ENCODE measurements at places on chromosomes 6 and 20.

GRCh38 chr6:157158897-157159296, 164.4 kb downstream of the TMEM242 start:
- peak; percentile 21 for ATAC-seq

GRCh38 chr20:45229264-45230056, 8.3 kb downstream of the SEMG2 start:
- ATAC-seq = peak; percentile 91

DNA sequence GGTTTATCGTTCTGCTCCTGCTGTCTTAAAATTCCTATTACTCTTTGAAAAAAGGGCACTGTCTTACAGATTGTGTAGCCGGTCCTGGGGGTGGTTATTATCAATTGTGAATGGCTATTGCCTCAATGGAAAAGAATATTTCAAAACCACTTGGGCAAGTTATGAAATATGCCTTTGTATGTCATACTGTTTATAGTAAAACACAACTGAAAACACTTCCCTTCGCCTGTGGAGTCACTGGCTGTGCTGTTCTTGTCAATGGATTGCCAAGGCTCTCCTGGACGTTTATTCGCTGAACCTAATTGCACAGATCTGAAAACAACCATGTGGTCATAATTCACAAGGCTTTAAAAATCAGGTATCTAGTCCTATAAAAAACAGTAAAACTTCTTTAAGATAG, 47.8 kb upstream of the TAGAP start:
- ATAC-seq = no peak

DNA sequence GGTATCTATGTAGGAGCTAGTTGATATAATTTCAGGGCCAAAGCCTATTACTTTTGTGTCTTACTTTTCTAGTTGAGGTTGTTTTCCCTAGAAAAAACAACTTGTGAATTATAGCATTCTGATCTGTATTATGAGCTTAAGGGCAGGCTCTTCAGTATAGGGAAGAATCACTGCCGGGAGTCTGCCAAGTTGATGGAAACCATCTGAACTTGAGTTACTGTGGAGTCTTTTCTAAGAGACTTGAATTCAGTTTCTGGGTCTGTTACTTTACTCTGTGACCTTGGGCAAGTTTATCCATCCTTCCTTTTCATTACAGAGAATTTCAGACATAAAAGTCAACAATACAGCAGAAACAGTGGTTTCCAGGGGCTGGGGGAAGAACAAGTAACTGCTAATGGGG, 2.1 kb upstream of the CASS4 start:
- no peak for ATAC-seq

GRCh38 chr6:2725364-2725988, 25.2 kb downstream of the MYLK4 start:
- no peak for ATAC-seq

GRCh38 chr6:154229786-154230185, 126.8 kb downstream of the IPCEF1 start:
- ATAC-seq = no peak

DNA sequence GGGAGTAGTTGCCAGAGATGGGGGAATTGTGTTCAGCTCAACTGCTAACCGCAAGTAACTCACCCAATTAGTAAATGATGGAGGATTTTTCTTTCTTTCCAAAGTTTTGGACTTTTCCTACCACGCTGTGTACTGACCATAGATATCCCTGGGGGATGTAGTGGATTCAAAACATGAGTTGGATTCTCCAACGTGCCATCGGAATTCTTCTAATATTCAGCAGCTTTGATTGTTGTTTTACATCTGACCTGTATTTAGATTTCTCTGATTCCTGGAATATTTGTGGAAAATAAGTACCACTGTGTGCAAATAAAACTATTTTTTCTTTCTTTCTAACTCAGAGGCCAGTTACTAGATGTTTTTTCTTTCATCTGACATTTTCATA, 1.1 kb downstream of the CCDC170 start:
- ATAC-seq = no peak

- no peak for ATAC-seq
Measured at GRCh38 chr6:52399511-52400312, 20.4 kb upstream of the EFHC1 start.

DNA sequence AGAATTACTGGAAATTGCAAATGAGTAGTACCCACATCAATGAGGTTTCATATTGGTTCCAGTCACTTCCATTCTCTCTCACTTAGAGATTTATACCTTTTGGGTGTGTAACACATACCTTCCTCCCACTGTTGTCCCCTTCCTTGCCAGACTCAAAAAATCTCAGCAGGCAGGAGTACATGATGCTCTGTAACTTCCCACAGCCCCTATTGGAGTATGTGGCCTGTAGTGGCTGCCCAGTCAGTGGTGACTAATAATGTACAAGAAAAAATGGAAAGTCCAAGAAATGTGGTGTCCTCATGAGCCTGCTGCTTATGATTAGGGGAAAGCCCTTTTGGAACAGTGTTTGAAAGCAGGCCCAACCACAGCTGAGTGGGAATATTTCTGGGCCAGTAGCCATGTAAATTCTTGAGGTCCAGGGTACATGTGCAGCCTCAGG, 312.0 kb downstream of the ZFAND3 start:
- ATAC-seq = no peak

- ATAC-seq = no peak
Measured at GRCh38 chr6:133854364-133855275, 34.3 kb upstream of the TCF21 start.

DNA sequence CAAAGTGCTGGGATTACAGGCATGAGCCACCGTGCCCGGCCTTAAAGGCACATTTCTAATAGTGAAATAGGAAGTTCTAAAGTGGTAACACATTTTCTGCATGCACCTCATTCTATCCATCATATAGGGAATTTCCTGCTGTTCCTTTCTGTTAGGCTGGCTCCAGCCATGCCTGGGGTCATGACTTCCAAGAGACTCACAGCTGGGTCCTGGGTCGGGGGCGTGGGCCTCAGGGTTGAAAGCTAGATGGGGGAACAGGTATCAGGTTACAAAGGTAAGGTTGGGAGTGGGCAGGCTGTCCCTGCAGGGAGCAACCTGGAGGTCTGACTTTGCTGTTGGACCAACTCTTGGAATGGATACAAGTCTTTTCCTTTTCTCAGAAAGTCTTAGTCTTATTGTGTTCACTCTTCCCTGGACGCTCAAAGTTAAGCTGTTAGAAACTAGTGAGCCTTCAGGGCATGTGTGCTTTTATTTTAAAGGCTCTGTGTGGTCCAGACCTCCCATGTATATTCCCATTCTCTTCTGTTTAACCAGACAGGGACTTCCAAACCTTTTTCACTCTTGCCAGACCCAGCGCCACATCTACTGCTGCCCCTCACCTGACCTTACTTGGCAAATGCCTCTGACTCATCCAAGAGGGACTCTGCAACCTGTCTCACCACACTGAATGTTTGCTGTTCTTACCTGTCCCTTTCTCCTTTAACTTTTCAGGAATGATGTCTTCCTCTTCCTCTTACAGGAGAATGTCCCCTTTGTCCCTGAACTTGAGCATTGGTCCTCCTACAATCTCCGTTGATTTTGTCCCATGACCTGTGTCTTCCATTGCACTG, 64.4 kb downstream of the TMEM170B start:
- ATAC-seq = no peak

DNA sequence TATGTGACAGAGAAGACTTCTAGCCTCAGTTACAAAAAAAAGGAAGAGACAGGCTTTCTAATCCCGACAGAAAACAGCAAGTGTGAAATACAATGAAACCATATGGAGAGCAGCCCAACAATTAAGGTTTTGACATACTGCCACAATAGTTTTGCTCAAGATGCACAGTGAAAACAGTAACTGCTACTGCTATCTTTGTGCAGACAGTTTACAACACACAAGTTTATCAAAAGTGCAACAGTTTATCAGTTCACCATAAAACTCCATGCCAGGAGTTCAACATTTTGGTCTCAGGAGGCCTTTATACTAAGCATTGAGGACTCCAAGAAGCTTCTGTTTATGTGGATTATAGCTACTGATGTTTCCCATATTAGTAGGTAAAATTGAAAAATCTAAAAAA, 37.6 kb downstream of the GOPC start:
- ATAC-seq = no peak

GRCh38 chr6:130783416-130784107, 43.6 kb upstream of the SMLR1 start:
- ATAC-seq = no peak
